ENCODE measurements at places on chromosomes 1 and 21.
A peak's percentile ranks its signal among the peaks of the same experiment; 100 is the strongest.

DNA sequence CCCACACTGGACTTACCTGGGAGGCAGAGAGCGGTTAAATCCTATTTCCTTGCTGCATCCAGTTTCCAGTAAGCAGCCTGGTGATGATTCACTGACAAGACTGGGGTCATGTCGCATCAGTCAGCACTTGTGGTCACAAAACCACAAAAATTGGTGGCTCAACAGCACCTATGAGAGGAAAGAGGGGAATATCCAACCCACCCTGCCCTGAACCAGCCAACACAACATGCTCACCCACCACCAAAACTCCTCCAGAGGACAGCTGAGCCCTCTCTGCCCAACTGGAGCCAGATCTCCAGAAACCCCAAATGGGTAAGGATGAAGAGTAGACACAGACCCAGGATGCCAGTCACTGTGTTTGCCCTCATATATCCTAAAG is 64.0 kb downstream of the CD46 start:
- no peak for DNase-seq

GRCh38 chr1:119715542-119715941 is 3.8 kb downstream of the PHGDH start:
- peak; percentile 45 for DNase-seq

DNA sequence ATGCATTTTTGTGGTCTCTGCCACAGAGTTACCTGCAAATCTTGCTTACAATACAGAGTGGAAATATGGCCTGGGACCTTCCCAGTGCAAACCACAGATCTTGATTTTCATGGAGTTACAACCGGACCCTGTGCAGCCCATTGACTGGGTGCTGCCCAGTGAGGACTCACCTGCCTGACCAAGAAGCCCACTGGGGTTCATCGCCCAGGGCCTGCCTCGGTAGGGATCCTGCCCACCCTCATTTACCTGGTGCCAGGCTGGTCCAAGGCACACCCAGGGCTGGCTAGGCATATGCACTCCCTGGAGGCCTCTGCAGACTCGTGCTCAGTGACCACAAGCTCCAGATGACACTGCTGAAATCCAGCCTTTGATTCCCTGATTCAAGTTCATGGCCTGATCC is 572.7 kb downstream of the NPHP4 start:
- no peak for DNase-seq

- DNase-seq: no peak
Measured at GRCh38 chr1:108722292-108722691, 9.6 kb downstream of the FNDC7 start.

DNA sequence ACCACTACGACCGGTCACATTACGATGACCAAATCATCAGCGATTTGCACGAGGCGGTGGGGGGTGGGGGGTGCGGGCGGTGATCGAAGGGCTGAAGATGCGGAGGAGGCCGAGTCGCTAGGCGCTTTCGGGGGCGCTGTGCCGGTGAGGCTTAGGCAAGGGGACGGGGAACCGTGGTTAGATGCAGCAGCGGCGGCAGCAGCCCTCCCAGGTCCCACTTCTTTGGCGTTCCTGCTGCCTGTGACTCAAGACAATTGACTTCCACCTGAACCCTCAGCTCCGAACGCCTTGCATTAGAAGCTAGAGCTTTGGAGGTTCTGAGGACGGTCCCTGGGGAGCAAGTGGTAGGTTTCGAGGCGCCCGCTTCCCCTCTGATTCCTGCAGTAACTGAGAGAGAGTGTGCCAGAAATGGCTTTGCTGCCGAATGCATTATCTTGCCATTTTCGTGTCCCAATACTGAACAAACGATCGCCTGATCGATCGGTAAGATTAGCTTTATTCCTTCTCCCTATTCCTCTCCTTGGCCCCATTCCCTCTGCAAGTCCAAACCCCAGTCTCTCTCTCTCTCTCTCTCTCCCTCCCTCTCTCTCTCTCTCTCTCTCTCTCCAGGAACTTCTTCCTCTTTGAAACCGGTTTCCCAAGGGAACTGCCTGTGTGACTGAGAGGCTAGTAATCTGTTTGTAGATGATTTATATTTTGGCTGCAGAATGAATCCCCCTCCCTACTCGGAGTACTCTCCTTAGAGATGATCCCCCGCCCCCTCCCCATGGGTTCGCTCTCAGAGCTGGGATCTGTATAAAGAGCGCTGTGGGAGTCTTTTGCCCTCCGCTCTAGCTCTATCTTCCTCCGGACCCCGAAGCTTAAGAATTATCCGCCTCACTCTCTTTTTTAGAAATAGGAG is 735 bp upstream of the BRINP3 start:
- peak; percentile 69 for DNase-seq

DNA sequence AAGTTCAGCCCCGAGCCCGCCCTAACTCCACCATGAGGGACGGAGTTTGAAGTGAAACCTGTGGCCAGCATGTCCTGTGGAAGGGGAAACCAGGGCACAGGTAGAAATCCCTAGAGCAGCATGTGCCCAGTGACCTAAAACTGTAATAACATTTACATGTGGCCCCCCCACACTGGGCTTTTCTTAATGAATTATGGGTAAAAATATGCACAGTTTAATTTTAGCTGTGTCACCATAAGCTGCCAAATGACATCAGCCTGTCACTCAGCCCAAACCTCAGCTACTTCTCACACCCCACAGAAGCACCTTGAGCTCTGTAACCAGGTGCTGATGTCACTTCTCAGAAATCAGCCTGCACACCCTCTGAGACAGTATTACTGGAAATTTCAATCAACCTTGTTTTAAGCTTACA is 50.0 kb upstream of the SLC19A1 start:
- no peak for DNase-seq

DNA sequence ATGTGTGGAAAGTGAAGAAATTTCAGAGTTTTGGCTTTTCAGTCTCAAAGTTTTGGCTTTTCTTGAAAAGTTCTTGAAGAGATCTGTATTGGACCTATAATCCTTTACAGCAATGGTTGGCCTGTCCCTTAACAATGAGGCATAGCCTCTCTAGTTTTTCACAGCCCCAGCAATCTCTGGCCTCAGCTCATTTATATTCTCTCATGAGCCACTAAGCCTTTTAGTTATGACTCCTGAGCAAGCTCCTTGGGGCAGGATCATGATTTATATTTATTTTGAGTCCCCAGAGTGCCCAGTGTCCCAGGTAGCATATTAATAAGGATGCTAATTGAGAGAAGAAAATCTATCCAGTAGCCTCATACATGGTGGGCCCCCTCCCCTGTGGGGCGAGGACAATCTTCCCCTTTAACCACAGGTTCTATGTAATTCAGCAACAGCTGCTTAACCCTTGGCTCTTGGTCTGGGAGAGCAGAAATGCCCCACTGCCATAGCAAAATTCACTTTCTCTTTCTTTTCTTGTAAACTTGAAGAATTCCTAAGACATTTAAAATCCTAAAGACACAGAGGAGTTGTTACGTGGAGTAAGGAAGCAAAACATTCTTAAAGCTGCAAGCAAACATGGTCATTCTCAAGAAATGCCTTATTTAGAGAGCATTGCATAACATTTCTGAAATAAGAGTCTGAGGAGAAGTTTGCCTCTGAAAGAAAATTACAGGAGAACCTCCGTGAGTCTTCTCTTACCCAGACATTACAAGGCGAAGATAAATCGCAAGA is 6.3 kb downstream of the NGF start:
- no peak for DNase-seq

- DNase-seq: no peak
Measured at GRCh38 chr1:196372896-196373536, 235.2 kb downstream of the KCNT2 start.

DNA sequence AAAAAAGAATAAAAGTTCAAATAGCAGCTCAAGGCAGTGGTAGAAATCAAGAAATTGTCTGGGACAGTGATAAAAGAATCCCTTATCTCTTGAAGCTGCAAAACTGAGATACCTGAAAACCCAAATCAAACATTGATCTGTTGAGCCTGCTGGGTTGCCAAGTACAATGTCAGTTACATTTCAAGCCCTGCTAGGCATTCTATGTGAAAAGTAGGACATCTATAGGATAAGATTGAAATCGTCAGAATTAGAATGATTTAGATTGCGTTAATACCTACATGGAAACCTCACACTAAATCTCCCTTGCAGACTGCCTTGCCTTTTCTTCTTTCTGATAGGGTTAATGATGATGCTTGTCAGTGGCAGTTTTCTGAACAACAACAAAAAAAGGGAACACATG is 1684.4 kb upstream of the B3GALT2 start:
- no peak for DNase-seq

- DNase-seq: no peak
Measured at GRCh38 chr1:24348196-24348595, 29.0 kb downstream of the GRHL3 start.

- no peak for DNase-seq
Measured at GRCh38 chr1:151563376-151563775, 23.3 kb downstream of the TUFT1 start.

GRCh38 chr1:11529330-11529729 is 50.4 kb downstream of the DISP3 start:
- no peak for DNase-seq

Data from SK-N-DZ (cell line).